ENCODE measurements at places on chromosomes 2 and 18.

DNA sequence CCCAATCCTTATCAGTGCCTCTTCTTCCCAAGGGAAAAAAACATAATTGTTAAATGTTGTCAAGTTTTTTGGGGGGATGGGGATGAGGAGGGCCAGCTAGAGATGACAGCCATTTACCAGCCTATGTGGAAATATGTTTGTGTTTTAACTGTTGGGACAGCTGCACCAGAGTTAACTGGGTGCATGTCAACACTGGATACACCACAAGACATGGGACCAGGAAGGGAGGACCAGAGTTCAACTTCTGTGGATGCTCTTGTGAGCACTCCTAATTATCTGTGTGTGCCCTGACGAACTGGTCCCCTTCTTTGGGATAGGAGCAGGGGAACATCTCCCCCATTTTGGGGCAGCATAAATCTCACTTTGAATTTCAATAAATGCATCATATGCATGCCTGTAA lies 66.1 kb upstream of the FZD5 start:
- no peak for DNase-seq

DNA sequence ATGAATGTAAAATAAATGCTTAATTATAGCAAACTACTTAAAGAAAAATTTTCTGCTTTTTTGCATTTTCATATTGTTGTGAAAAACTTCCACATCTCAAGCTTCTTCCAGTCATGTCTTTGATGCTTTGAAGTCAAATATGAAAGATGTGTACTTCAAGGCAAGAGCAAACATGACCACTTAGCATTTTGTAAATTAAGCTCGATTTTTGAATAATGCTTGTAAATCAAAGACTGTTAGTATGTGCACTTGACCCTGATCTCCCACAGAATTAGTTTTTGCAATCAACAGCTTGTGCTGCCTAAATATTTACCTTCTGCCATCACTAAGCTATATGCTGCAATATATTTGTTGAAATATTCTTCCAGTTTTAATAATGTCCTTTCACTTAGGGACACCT lies 486.1 kb upstream of the ID2 start:
- DNase-seq, result no peak

DNA sequence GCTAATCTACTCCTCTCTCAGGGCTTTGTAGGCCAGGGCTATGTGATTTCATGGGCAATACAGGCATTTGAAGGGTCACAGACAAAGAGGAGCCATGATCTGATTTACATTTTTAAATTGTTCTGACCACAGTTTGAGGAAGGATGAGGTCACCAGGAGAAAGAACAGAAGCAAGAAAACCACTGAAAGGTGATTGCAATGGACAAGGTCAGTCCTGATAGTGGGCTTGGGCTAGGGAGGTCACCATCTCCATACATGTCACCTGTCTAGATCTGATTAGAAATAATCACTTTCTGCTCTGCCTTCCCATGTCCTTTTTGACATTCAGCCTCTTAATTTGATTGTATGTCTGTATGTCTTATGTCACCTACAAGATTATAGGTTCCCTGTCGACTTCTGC lies 248.9 kb upstream of the CWC22 start:
- DNase-seq, result no peak

DNA sequence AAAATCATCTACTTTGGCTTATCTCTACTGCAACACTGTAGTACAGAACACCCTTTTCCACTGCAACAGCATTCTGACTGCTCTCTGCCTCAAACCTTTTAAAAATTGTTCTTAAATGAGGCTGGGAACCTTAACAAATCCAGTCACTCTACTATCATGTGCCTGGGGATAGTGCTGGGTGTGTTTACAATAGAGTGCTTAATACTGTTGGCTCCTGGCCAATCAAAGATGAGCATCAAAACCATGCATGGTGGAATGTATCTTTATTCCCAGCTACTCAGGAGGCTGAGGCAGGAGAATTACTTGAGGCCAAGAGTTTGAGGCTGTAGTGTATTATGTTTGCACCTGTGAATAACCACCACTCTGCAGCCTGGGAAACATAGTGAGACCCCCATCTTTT lies 7.4 kb downstream of the ANKAR start:
- DNase-seq, result no peak

DNA sequence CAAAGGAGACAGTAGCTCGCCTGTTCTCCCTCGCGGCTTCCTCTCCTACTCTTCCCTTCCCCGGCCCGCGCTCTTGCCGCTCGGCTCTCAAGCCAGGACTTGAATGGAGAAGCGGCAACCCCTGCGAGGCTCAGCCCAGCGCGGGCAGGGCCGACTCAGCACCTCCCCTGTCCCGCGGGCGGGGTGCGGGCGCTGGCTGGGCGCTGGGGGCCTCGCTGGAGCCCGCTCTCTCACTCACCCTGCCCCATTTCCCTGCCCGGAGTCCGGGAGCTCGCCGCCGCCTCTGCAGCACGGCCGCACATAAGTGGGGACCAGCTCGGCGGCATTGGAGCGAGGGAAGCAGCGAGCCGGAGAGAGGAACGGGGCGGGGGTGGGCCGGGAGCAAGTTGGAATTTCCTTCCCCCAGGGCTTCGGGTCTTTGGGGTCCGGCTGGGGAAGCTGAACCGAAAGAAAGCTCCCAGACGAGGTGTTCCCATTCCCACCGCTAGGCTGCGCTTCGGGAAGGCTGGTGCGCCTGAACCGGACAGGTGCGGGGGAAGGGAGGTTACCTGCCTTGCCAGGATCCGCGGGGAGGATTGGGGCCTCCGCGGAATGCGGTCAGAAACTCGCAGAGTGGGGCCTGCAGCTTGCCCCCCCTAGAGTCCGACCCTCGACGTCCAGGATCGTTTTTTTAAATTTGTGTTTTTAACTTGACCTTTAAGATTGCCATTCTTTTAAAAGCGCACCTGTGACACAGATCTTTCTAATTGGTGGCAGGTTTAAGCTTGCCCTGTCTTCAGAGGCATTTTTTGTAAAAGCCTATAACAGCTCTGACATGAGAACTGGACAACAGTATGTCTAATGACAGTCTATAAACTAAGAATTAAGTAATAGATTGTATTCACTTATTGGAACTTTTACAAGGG lies at the start of gene COBLL1:
COBLL1 (minus strand) TSS at position 105 of the 905 bp plus-strand sequence. CDS start 627 bp downstream, outside the sequence.
- DNase-seq, result peak; percentile 86

DNA sequence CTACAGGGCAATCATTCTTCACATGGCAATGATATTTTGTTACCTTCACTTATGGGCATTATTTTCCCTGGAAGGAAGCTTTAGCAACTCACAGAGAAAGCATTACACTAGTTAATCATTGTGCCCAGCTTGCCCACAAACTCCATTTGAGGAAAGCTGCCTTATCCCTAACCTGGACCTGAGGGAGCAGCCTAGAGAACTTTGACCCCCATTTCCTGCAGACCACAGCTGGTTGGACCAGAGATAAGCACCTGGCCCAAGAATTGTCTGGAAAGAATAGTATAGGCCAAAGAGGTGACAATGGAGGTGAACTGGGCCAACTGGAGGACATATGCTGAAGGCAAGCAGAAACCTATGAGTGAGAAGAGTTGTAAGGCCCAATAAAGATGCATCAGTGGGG lies 48.4 kb upstream of the SESTD1 start:
- no peak for DNase-seq

DNA sequence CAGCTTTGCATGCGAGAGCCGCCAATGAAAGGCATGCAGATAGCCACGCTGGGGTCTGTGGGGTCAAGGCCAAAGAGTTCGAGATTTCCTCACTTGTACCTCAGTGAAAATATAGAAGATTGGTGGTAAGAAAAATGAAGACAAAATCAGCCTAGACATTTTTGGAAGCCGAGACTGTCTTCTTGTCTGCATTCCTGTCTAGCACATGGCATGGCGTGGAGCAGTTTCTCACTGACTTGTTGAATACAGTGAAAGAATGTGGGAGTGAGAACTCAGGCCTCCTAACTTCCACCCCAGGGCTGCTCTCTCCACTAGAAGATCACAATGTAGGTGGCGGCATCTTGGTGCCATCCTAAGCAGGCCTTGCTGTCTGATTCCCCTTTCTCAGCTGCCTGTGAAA lies 740.8 kb upstream of the HS6ST1 start:
- no peak for DNase-seq

DNA sequence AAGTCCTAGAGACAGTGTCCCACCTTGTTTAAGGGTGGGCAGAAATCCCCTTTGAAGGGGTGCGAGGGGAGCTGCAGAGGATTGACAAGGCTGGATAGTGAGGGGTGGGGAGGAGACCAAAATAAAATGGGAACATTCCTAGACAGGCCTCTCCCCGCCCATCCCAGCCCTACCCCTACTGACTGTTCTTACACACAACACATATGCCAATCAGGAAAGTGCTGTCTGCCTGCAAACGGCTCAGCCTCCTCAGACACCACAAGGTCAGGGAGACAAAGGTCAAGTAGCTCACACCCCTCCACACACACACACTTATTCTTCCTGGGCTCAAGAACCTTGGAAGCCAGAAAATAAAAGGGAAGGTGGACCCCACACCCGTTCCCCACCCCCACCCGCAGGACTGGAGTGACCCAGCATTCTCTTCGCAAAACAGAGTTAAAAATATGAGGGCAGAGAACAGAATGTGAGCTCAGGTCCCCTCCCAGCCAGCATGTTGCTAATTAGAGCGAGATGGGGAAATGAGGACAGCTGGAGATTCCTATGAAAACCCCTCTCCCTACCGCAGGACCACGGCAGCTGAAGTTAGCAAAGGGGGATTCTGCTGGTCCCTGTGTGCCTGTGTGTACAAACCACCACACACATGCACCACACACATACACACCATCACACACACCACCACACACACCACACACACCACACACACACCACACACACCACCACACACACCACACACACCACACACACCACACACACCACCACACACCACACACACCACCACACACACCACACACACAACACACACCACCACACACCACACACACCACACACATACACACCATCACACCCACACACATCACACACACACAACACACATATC lies 197.8 kb downstream of the TNS1 start:
- no peak for DNase-seq

DNA sequence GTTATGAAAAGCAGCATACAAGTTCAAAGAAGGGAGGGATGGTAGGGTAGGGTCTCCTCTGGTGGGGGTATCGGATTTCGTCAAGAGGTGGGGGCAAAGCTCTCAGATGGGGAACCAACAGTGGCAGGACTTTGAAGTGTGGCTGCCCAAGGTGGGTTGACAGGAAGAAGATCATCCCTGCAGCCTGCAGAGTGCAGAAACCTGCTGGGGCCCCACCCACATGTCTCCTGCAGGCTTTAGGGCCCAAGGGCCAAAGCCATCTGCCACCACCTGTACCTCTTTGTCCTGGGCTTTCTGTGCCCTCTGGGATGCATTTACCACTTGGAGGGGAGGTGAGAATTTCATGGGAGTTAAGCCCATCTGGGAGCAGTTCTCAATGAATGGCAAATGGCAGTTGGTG lies 42.7 kb downstream of the KCNF1 start:
- no peak for DNase-seq

DNA sequence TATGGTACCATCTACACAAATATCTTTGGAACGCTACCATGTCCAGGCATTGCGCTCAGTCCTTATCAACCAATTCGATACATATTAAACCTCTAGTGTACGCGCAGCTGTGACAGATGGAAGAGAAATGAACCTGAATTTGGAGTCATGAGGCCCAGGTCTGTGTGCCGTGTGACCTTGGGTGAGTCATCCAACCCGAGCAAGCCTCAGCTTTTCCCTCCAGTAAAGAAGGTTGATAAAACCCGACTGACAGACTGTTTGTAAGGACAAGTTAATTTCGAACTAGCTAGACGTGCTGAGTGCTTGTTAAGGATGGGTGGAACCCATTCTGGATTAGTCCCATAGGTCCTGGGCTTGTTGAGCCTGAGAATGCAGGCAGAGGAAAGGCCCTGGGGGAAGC lies 28.2 kb downstream of the GREB1 start:
- DNase-seq, result no peak

- DNase-seq, result no peak
Measured at GRCh38 chr2:200279857-200280256, 26.6 kb upstream of the SPATS2L start.

DNA sequence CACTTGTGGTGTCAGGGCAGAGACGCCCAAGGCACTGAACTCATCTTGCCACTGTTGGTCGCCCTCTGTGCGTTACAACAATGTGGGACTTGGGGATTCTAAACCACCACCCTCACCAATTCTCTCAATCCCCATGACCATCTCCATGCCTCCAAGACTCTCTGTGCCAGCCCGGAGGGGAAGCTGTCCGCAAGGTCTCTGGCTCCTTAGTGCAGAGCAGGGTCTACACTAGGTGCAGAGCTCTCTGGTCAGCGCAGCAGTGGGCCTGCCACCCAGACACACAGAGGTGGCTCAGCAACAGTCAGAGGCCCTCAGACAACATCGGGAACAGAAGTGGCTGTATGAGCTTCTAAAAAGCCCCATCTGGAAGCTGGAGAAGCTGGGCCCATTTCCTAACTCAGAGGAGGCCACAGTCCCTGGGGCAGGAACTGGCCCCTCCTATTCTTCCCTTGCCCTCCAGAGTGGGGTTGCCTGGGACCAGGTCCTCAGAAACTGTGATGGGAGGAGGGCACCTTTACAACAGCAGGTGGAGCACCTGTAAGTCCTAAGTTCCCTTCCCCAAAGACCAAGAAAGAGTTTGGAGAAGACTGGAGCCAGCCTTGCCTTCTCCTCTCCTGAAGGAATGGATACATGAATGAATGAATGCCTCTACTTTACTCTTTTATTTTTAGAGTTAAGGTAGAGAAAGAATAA lies 37.7 kb downstream of the SERTAD2 start:
- DNase-seq, result peak; percentile 28

DNA sequence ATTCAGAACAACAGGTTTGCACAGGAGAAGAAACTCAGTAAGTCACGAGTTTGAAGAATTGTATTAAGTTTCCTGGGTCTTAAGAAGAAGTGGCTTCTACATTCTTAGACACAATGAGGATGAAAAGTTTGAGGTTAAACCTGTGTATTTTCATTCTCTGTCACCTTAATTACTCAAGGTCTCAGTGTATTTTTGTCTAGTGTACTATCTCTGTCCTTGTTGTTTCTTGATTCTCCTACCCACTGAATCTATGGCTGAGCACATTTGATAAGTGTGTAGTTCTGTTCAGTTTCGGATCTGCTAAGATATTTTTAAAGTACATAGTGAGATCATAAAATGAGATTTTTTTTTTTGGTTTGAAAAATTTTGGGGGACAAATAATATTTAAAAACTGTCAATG lies 460.7 kb downstream of the NRXN1 start:
- no peak for DNase-seq

GRCh38 chr18:58867281-58867961 lies 2.7 kb downstream of the ZNF532 start:
- DNase-seq, result no peak

GRCh38 chr2:33350632-33351031 lies 125.8 kb upstream of the RASGRP3 start:
- no peak for DNase-seq

DNA sequence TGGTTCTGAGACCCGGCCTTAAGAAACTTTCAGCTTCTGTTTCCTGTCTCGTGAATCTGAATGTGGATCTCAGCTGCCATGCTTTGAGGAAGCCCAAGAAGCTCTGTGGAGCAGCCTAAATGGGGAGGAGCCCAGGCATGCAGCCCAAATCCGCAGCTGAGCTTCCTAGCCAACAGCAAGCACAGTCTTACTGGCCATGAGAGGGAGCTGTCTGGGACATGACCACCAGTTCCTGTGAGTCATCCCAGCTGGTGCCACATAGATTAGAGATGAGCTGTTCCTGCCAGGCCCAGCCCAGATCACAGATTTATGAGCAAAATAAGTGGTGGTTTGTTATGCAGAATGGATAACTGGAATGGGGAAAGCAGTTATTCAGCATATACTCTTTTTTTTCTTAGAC lies 224.4 kb upstream of the APCDD1 start:
- no peak for DNase-seq

Data from coronary artery (tissue), 2 donors.